ENCODE measurements at places on chromosomes 2 and 18.

- DNase-seq, result no peak
Measured at GRCh38 chr2:239361311-239361642, 39.5 kb downstream of the HDAC4 start.

DNA sequence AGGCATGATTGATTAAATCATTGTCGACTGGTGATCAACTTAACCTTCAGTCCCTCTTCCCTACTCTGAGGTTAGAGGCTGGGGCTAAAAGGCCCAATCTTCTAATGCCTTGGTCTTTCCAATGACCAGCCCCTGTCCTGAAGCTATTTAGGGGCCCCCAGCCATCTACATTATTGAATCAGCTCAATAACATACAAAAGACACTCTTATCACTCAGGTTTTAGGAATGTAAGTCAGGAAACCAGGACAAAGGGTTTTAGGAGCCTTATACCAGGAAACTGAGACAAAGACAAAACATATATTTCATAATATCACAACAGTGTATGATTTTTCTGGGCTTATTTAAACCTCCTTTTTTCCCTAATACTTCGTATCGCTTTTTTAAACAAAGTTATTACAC, 198.6 kb downstream of the RNF152 start:
- no peak for DNase-seq

- DNase-seq, result no peak
Measured at GRCh38 chr2:73324126-73324725, 30.9 kb upstream of the EGR4 start.

DNA sequence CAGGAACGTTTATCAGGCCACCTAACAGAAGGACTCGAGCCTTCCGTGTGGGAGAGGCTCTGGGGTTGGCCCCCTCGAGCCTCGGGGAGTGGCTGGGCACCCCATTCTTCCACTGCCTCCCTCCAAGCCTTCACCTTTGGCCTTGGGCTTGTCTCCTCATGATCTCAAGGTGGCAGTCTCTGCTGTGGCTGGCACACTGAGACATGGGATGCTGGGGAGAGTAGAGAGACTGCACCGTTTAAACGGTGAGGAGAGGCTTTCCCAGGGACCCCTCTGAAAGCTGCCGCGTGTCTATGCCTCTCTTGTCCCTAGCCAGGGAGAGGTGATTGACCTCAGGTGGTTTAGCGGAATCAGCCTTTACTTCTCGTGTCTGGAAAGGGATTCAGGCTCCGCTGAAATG, 71.0 kb downstream of the DCDC2C start:
- DNase-seq, result no peak

- DNase-seq, result no peak
Measured at GRCh38 chr2:68698567-68699377, 35.8 kb upstream of the ARHGAP25 start.

DNA sequence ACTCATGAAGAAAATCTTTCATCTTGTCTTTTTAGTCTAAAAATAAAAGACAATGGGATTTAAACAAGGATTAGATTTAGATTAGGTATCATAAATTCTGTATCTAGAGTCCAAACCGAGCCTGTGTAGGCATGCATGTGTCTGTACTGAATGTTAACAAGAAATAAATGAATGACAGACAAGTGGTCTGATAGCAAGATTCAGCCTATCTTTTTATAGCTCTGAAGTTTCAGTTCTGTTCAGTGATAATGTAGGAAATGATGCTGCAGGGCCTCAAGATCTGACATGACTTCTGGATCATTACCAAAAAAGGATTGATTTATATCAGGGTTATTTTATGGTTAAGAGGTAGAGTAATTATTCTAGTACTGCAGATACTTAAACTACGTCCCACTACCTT, 137.0 kb upstream of the ATP5MC3 start:
- DNase-seq, result no peak

GRCh38 chr2:131426727-131427126, 49.2 kb upstream of the TUBA3D start:
- DNase-seq, result no peak

GRCh38 chr2:50591642-50592041, 440.3 kb downstream of the NRXN1 start:
- DNase-seq, result no peak

- no peak for DNase-seq
Measured at GRCh38 chr2:6024784-6025183, 332.6 kb downstream of the SOX11 start.

GRCh38 chr2:139078376-139078775, 298.2 kb upstream of the NXPH2 start:
- no peak for DNase-seq

DNA sequence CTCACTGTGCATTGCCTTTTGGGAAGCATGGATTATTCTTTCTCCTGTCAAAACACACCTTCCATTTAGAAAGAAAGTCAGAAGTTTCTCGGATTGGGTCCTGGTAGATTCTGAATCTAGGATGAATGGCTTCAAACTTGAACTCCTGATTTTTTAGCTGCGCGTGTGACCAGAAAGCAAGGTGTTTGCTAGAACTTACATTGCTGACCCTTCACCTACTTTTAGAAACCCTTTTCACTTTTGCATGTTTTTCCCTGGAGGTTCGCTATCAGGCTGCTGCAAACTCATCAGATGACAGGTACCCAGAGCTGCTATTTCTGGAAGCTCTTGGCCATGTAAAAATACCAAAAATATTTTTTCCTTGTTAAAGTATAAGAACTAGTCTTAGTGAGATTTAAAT, 132.0 kb downstream of the QPCT start:
- DNase-seq, result no peak

DNA sequence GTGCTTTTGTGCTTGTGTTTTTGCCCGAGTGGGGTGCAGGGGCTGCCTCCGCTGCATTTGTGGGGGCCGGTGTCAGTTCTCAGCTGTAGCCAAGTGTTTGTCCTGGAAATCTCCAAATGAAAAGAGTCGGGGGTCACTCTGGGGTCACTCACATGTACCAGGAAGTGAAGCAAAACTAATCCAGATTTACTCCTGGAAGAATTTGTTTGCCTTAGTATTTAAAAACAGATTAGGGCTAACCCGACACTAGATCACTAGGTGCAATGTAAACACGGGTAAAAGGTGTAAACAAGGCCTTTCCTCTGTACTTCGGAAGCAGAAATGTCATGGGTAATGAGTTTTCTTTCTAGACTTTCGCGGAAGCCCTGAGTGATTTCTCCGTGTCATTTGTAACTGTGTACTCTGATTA, 50.3 kb downstream of the GBX2 start:
- no peak for DNase-seq

DNA sequence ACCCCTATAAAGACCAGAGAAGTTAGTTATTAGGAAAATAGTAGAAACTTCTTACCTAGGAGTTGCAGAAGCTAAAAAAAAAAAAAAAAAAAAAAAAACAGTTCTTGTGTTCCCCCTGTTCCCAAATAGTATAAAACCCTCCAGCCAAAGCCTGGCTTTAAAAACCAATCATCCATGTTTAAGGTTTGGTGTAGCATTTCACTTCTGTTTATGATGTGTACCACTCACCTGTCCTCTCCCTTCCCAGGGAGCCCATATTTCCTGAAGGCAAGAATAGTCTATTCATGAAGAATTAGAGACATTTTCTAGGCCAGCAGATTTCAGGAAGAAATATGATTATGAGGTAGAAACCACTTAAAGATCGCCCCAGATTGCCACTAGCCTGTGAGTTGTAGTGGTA, 273.6 kb downstream of the SETBP1 start:
- no peak for DNase-seq

- DNase-seq, result no peak
Measured at GRCh38 chr2:99555404-99555803, 65.6 kb upstream of the REV1 start.

DNA sequence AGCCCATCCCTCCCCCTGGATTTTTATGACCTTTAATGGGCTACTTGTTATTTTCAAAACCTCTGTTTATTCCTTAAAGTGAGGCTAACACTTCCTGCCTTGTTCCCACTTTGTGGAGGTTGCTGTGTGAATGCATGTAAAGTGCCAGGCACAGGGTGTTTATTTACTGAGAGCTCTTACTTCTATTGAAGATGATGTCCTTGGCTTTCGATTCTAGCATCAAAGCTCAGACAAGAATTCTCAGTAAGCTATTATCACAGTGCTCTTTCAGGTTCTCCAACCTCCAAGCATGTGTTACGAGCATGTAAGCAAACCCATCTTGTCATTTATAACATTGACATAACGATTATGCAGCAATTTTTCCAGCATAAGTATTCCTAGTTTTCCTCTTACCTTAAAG, 44.2 kb downstream of the DPYSL5 start:
- DNase-seq, result no peak

DNA sequence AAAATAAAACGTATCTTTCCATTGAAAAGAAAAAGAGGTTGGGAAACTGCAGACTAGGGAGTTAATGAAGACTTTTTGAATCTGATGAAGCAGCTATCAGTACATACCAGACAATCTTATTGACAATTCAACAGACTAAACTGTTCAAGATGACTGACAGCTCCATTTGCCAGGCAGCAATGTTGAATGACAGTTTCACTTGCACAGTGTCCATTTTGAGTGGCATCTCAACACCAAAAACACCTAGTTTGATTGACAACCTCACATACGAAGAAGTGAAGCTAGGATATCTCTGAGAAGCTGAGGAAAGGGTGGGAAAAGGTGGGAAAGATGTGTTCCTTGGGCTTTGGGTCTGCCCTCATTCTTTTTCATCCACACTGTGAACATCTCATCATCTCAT, 315.0 kb upstream of the SYT4 start:
- no peak for DNase-seq

DNA sequence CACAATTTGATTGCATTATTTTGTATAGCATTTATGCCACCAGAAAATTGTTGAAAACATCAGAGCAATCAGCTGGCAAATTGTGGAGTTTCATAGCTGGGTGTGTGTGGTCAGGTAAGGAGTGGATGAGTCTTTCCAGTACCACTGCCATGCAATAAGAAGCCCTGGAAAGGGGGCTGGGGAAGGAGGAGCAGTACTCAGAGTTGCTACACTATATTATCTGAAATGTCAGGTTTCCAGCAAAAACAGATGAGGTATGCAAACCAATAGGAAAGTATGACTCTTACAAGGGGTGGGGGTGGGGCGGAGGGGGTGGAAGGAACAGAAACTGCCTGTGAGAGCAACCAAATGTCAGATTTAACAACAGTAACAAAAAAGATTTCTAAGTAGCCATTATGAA, 112.2 kb downstream of the SOS1 start:
- DNase-seq, result no peak

- no peak for DNase-seq
Measured at GRCh38 chr18:37107748-37108522, 279.0 kb downstream of the KIAA1328 start.

DNA sequence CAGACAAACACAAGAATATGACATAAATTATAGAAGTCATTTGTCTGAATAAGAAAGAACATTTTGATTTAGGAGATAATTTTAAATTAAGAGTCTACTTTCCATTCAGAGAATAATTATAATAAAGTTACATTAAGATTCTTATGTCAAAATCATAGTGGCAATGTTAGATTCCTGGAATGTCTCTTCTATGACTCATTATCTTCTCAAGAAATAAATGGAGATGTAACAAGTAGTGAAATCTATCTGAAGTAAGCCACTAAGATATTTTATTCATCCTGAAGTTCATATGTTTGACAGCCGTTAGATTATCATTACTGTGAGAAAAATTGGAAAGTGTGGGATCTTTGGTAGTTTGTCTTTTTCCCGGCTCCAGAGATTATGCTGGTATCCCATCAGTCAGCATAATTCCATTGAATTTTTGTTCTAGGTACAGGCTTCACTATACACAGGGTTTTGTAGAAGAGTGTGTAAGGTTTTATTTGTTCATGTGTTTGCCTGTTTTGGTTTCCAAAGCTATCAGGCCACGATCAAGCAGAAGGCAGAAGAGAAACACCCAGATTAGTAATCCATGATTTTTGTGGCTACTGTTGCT, 1246.6 kb upstream of the LRRTM1 start:
- no peak for DNase-seq

DNA sequence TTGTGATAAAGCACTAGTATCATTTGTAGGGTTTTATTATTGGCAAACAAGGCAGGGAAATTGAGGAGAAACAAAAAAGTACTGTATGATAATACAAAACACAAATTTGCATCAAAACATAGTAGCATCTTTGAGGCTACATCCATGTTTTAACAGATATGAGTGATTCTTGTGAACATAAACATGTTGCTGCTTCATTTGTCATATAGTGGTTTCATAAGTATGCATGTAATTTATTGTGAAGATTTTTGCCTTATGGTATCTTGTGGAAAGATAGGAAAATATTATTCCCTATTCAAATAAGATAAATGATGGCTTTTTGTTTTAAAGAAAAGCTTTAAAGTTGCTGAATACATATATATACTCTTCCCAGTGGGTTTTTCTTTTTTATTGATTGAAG, 60.3 kb downstream of the VRK2 start:
- DNase-seq, result no peak

GRCh38 chr18:3647636-3648035, 197.7 kb downstream of the TGIF1 start:
- no peak for DNase-seq

- DNase-seq, result no peak
Measured at GRCh38 chr18:3623769-3624545, 174.0 kb downstream of the TGIF1 start.

DNA sequence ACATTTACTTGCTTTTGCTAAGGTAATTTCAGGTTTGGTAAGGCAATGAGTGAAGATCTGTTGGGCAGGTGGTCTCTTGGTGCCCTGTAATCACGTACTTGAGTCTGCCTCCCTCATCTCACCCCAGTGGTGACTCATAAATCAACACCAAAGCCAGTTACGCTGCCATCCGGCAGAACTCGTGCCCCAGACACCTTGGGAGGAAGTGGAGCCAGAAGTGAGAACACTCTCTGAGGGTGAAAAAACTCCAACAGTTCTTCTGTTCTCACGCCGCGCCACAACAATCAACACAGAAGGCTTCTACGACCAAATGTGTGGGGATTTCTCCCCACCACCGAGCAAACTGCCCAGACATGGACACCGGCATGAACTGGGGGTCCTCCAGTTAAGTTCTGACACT, 206.2 kb downstream of the ARL4C start:
- DNase-seq, result no peak

DNA sequence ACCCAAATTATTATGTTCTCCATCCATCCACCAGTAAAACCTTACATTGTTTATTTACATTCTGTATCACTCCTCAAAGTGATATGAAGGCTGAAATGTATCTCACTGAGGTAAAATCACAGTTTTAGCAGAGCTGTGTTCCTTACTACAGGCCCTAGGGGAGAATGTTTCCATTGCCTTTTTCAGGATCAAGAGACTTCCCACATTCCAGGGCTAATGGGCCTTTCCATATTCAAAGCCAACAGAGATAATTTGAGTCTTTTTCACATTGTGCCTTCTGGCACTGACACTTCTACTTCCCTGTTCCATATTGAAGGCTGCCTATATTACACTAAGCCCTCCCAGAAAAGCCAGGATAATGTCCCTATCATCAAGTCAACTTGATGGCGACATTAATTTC, 20.0 kb downstream of the NETO1 start:
- no peak for DNase-seq

GRCh38 chr2:23684395-23685176, 242.3 kb downstream of the ATAD2B start:
- DNase-seq, result no peak

DNA sequence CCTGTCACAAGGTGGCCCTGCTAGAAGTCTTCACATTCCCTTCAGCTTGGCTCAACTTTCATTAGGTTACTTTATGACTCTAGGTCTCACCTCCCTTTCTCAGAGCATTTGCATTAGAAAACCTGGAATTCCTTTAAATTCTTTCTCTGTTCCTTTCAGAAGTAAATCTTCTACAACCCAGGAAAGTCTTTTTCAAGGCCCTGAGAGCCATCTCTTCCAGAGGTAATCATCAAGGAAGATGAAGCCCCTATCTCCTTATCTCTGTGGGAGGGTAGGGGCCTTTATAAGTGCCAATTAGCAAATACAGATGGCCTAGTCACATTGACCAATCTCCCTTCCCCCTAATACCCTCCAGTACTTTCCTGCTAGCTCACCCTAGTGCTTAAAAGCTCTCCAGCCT, 848.0 kb upstream of the FAM98A start:
- DNase-seq, result no peak

Data from stimulated activated CD8-positive, alpha-beta memory T cell treated with anti-CD3 and anti-CD28 coated beads, Interleukin-7, amount 100 ng/mL, for 24 hours (primary cell).